ENCODE measurements at places on chromosomes 5 and 9. TPM values are rescaled to one million over a fixed set of nuclear protein-coding genes. Genes with fewer than 3 reads are reported as not detected.

Gene STING1
- total RNA-seq = 141 TPM

- H3K4me3 ChIP-seq = no peak overlapping the region
- H3K27me3 ChIP-seq = no peaks in the 10 kb centered on the region
- DNase-seq = no peak
- H3K27ac ChIP-seq = no peak overlapping the region
- no peaks in the 10 kb centered on the region for H3K36me3 ChIP-seq
- no peaks in the 10 kb centered on the region for H3K4me1 ChIP-seq
Observed at GRCh38 chr9:131823701-131824146, 83.8 kb upstream of the RAPGEF1 start.

- H3K36me3 ChIP-seq = no peaks in the 10 kb centered on the region
- no peaks in the 10 kb centered on the region for H3K27me3 ChIP-seq
- no peak overlapping the region for H3K4me3 ChIP-seq
- no peak overlapping the region for H3K27ac ChIP-seq
Observed at GRCh38 chr9:135347461-135347860, 132.1 kb upstream of the PPP1R26 start.

- DNase-seq = no peak
- peak overlapping the region; percentile 95 for H3K4me3 ChIP-seq
- peak overlapping the region; percentile 86 for H3K27ac ChIP-seq
- peaks cover 6% of the 10 kb centered on the region for H3K36me3 ChIP-seq
- no peaks in the 10 kb centered on the region for H3K27me3 ChIP-seq
Observed at GRCh38 chr5:40683305-40683704, 3.6 kb downstream of the PTGER4 start.

DNA sequence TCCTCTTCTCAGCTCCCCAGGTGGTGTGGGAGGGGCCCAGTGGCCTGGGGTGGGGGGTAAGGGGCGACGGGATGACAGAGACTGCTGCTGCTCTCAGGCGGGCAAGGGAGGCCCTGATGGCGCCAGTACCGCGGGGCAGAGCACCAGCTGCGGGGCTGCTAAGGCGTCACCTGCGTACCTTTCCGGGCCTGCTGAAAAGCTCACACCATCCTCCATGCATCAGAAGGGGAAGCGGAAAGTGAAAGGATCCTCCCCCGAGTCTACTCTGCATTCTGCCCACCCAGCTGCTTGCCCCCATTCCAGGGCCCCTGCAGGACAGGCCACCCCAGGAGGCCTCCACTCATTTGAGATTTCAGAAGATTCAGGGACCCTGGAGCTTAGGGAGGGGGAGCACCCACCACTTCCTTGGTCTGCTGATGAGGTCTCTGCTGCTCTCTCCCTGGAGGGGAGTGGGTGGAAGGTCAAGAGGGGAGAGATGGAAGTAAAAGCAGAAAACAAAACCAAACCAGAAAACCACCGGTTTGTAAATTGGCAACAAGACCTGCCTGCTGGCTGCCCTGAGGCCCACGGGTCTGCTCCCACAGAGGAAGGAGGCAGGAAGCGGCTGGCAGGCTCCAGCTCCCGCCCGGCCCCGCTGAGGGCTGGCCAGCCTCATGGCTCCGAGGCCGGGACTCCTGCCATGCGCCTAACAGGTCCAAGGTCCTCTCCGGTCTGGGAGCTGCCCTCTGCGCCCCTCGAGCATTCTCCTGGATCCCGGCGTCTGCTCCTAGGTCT is 33.6 kb downstream of the PRRT1B start:
- H3K4me1 ChIP-seq = peaks cover 27% of the 10 kb centered on the region
- peak; percentile 52 for DNase-seq
- H3K36me3 ChIP-seq = peaks cover 64% of the 10 kb centered on the region
- no peaks in the 10 kb centered on the region for H3K27me3 ChIP-seq
- peak overlapping the region; percentile 54 for H3K27ac ChIP-seq

GRCh38 chr9:84600739-84601138 is 68.8 kb upstream of the NTRK2 start:
- H3K27ac ChIP-seq = no peak overlapping the region
- H3K36me3 ChIP-seq = no peaks in the 10 kb centered on the region
- H3K4me1 ChIP-seq = no peaks in the 10 kb centered on the region
- no peak overlapping the region for H3K4me3 ChIP-seq
- no peak for DNase-seq
